Midbrain (tissue), 1 donor: ENCODE measurements at places on chromosomes 5 and 9.

DNA sequence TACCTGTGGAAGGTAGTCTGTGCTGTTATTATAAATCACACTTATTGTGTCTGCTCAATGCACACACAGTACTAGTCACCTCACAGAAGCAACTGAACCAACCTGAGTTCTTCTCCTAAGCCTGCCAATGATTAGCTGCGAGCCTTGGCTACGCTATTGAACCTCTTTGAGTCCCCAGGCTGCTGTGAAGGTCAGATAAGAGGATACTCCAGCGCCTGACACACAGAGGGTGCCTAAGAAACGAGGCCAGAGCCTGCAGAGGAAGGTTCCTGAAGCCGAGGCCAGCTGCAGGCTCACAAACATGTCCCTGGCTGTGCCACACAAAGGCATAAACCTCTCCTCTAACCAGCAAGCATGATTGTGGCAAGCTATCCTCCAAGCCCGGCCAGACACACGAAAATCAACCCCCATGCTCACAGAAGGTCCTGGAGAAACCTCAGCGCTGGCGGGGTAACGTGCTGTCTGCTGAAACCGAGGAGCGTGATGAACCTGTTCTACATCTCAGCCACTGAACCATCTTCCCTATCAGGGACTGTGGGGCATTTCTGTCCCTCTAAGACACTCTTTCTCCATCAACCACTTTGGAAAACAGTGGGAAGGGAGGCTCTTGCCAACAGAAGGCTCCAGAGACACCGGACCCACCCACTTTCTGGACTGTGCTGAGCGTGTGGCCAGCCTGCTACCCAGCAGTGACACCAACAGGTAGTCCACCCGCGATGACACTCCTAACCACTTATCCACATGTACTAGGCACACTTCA is 53.2 kb upstream of the SLC25A51 start:
- DNase-seq, result no peak

- DNase-seq, result no peak
These were observed 21.2 kb downstream of the DAPK1 start for GRCh38 chr9:87518702-87519335.

- DNase-seq, result no peak
These were observed 144.6 kb downstream of the SMC2 start for GRCh38 chr9:104238668-104239067.

GRCh38 chr9:21505425-21506179 is 23.5 kb upstream of the IFNE start:
- DNase-seq, result no peak

DNA sequence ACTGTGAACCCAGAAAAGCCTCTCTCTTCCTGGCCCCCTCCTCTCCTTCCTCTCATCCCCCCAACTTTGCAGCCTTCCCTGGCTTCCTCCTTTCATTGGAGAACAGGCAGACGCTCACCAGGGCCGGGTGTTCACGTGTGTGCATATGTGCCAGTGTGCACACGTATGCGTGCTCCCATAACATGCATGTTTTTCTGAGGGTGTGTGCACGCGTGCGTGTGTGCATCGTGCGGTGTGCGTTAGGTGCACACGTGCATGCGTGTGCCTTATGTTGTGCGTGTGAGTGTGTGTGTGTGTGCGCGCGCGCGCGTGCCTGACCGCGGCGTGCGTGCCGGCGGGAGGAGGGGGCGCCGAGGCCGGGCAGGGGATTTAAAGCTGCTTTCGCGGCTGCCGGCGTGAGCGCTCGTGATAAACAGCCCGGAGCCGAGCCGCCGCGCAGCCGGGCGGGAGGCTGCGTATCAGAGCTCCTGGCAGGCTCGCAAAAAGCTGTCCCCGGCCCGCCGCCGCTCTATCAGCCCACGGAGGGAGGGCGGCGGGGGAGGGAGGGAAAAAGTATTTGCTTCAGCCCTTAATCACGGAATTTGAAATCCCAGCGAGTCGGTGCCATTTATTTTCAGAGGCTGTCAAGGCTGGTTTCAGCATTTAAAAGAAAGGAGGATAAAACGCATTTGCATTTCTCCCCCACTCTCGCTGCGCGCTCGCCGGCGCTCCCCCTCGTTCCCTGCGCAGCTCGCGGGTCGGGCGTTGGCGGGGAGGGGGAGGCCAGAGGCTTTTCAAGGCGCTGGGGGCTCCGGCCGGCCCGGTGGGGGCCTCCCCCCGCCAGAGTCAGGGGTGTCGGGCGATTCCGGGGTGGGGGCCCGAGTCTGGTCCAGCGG is 183.9 kb downstream of the C9orf50 start:
- peak; percentile 67 for DNase-seq
